ENCODE measurements at places on chromosomes 5 and 9. TPM values are rescaled to one million over a fixed set of nuclear protein-coding genes. Genes with fewer than 3 reads are reported as not detected.

DNA sequence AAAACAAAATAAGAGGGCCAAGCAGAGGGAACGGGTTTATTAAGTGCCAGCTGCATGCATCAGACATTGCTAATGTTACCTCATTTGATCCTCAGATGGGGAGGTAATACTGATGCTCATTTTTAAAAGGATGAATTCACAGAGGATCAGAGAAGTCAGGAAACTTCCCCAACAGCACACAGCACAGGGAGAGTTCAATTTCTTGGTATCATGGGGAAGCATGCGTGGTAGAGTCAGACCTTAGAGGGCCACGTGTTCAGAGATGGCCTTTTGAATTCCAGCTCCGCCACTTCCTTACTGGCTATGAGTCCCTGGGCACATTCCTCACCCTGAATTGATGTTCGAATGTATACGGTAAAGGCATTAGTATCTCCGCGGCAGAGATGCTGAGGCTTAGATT, 108.3 kb downstream of the MYO10 start:
- DNase-seq = no peak

BNC2 gene
- 10.6 TPM for total RNA-seq

DNA sequence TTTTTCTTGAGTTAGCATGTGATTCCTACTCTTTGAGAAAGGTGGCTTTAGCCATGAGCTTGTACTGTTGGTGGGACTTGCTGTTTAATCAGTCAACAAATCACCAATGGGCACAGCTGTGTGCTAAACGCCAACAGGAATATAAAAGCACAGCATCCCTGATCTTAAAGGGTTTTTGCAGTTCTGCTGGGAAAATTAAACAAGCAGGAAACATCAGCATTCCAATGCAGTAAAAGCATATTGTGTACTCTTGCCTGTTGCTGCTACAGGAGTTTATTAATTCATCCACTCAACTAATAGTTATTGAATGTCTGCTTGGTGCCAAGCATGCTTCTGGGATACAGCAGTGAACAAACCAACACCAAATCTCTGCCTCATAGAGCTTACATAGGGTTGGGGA, 27.4 kb upstream of the F2RL1 start:
- no peak for DNase-seq

DNA sequence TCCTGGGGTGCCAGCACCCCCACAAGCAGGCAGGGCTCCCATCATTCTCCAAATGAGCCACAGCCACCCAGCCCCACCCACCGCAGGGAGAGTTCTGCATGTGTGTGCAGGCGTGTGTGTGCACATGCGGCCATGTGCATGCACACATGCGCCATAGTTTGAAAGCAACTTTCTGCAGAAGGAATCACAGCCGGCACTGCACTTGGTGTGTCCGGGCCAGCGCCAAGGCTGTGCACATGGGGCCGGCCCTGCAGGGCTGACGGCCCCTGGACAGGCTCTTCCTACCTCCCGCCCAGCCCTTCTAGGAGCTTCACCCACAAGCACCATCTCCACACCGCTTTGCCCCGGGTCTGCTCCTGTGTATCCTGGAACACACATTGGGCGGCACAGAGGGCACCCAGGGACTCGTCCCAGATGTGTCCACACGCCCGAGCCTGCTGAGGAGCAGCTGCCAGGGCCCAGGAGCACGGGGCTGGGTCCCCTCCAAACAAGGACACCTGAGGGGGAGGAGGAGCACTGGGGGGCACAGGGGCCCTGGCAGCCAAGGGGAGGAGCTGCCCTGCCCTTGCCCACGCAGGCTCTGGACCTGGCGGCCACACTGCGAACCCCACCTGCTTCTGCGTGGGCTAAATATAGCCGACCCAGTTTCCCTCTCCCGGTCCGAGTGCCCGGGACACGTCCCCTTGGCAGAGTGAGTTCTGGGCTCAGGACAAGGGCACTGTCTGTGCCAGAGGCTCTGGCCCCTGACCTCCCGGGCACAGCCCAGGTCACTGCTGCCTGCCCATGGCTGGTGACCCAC, 19.1 kb downstream of the TPPP start:
- DNase-seq = peak; percentile 82

DNA sequence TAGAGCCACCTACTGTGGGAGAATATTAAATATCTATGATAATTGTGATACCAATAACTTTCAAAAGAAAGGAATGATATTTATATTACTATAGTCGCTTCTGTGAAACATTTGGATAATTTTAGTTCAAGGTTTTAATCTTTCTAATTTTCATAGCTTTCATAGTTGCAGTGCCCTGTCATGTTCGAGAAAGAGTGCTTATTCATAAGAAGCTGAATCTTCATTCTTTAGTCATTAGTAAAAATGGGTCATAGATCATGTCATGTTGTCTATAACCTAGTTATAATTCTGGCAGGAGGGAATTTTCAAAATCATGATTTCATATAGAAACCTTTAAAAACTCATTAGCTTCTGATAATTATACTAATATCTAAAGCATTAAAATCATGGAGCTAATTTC, 685.6 kb downstream of the CETN3 start:
- no peak for DNase-seq

DNA sequence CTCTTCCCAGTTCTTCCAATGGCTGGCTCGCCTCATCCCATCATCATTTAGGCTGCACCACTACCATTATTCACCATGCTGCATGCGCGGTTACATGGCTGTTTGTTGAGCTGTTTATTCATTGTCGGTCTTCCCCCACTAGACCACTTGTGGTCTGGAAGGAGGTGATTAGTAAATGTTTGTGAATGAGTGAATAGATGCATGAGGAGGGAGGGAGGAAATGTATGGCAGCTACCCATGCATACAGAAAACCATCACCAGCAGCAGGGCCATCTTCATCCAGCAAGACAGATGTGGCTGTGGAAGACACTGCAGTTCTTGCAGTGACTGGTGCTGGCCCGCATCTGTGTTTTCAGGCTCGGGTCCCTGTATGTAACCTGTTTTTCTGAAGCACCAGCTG, 113.3 kb upstream of the SAP30L start:
- no peak for DNase-seq

GRCh38 chr5:109697339-109697738, 7.6 kb downstream of the MAN2A1 start:
- no peak for DNase-seq

GRCh38 chr9:32698706-32699277, 63.3 kb upstream of the TAF1L start:
- no peak for DNase-seq

GRCh38 chr5:7578071-7578470, 182.1 kb downstream of the ADCY2 start:
- no peak for DNase-seq

DNA sequence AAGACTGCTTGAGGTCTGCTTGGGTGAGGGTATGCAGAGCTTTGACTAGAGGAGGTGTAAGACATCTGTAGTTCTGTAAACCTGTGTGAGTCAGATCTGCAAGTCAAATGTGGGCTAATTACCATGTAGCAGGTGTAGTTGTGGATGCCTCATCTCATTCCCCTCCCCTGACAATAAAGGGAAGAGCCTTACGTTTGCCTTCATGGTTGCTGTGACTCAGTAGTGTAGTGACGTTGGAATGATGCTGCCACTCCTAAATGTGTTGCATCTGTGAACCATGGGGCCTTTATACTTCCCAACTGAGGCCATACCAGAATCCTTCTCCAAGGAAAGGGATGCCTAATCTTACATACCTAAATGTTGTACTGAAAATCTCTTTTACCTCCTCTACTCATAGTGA, 26.0 kb downstream of the PRDM6 start:
- no peak for DNase-seq

DNA sequence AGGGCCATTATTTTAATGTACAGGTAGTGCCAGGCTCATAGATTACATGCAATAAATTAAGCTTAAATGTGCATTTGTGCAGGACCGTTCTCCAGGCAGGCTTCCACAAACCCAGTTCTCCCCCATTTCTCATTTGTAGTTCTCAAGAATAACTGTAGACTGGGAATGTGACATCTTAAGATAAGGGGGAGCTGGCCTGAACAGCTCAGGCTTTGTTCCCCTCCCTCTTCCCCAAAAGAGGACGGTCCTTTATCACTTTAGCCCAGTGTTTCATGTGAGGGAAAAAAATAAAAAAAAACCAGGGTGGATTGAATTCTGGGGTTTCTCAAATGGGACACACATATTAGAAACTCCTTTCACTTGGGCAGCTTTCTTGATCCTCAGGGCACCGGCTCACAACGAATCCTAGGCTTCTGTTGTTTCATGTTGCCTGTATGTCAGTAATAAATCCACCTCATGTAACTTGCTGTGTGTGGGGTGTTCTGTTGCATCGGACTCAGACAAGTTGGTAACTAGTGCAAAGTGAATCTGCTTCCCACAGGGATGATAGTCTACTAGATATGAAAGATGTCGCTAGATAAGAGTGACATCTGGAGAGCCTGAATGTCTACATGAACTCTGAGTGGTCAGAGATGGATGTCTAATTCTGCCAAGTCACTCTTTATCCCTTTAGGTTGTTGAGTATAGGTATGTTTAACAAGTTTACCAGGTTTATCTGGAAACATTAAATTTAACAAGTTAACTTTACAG, 2030.6 kb upstream of the NUDT12 start:
- DNase-seq = no peak

RBM22 gene
- 63.9 TPM for total RNA-seq

DNA sequence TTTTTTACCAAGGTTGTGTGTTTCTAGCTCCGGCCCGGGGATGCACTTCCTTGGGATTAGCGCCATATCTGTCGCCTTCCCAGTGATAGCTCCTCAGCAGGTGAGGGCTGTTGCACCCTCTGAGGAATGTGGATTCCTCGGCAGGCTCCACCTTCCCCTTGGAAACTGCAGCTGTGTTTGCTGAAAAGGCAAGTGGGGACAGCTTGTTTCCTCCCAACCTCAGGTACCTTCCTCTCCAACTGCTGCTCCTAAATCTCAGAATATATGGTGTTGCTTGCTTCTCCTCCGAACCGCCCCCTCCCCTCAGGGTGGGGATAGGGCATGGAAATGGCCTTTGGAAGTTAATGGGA, 1.3 kb downstream of the SLC1A1 start:
- no peak for DNase-seq

DNA sequence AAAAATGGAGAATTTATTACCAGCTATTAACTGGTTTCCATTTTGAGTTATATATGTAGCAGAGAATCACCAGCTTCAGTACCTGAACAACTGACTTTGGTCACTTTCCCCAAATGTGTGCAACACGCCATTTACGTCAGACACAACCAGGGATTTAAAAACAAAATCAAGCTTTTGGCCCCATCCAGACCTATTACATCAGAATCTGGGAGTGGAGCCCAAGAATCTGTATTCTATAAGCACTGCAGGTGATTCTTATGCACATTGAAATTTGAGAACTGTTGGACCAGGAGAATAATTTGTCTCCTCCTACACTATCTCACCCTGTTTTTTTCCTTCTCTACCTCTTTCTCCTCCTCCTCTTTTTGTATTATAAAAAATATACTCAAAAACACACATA, 295.9 kb downstream of the PRELID2 start:
- no peak for DNase-seq

- no peak for DNase-seq
Observed at GRCh38 chr5:148255456-148255855, 13.1 kb upstream of the SPINK13 start.

SURF4 gene
- 112 TPM for total RNA-seq

- DNase-seq = no peak
Observed at GRCh38 chr5:36052538-36052937, 14.1 kb downstream of the UGT3A2 start.

GRCh38 chr9:16721972-16722371, 148.5 kb downstream of the BNC2 start:
- no peak for DNase-seq

WNT8A gene
- total RNA-seq = not detected

- DNase-seq = no peak
Observed at GRCh38 chr5:55935371-55935770, 59.4 kb downstream of the IL6ST start.

GRCh38 chr5:156354571-156354970, 27.6 kb downstream of the SGCD start:
- DNase-seq = no peak

UBQLN1 gene
- total RNA-seq = 94.2 TPM

GRCh38 chr9:6330958-6331634, 2.9 kb downstream of the TPD52L3 start:
- DNase-seq = no peak

GRCh38 chr5:39730006-39730405, 305.2 kb upstream of the DAB2 start:
- no peak for DNase-seq

GRCh38 chr5:131396015-131396414, 132.2 kb downstream of the CDC42SE2 start:
- DNase-seq = no peak

DNA sequence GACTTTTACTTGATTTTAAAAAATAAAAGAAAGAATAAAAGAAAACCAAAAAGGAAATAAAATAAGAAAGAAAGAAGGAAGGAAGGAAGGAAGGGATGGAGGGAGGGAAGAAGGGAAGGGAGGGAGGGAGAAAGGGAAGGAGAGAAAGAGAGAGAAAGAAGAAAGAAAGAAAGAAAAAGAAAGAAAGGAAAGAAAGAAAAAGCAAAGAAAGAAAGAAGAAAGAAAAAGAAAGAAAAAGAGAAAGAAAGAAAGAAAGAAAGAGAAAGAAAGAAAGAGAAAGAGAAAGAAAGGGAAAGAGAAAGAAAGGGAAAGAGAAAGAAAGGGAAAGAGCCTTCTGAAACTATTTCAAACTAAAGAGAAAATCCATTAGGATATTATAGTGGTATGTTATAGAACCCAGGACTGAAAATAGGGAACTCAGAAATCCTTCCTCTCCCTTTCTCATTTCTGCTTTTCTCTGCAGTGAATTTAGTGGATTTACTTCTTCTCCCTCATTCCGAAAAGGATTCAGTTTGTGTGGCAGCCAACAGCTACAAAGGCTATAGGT, 414.7 kb upstream of the CCNG1 start:
- DNase-seq = no peak

DNA sequence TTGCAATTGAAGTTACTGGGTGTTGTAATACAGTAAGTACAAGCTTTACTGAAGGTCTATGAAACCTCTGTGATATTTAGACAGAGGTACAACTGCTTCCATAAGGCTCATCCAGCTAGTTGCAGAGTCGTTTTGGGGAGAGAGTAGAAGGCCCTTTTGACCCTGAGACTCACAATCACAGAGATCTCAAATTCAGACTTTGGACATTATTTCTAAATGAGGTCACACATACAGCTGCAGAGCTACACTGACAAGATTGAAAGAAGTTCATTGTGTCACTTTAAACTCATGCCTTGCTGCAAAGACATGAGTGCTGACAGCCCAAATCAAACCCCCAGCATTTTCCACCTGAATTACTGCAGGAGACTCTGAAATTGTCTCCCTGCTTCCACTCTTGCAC, 205.9 kb upstream of the TMEM161B start:
- no peak for DNase-seq

DNA sequence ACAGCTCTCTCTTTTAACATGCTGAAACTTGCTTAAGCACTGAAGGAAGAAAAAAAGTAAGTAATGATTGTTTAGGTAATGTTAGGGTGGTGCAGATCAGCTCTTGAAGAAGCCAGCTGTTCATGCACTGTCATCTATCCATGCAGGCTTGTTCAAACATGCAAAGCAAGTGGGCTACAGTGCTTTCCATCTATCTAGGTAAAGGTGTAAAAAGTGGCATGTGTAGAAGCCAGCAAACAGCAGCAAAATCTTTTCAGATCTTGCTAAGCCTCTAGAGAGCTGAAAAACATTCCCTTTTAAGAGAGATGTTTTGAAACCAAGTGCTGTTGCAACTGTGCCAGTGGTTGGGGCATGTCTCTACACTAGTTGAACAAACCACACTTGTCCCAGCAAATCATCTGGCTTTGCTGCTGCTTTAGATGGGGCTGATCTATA, 214.4 kb downstream of the EFNA5 start:
- no peak for DNase-seq

All from suprapubic skin (tissue), 4 donors.